NCI-H69 (cell line): ENCODE measurements at places on chromosomes 1 and 21.

DNA sequence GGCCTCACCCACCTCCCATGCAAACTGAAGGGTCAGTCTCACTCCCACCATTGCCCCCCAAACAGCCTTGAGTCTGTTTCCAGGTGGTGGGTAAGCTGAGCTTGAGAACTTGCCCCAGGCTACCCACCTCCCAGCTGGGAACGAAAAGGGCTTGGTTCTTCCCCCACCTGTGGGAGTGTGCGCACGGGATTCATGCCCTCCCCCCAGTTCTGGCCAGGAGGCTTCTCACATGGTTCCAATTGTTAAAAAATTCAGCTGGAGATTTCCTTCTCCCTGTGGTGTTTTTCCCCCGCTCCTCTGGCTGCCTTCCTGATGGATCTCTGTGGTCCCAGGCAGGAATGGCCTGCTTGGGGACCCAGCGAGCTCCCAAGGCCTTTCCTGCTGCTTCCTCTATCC is 81.8 kb upstream of the C21orf91 start:
- DNase-seq: peak; percentile 91

GRCh38 chr1:175443332-175443731 is 250.8 kb upstream of the KIAA0040 start:
- no peak for DNase-seq

GRCh38 chr1:204001166-204001901 is 71.6 kb upstream of the SOX13 start:
- no peak for DNase-seq

DNA sequence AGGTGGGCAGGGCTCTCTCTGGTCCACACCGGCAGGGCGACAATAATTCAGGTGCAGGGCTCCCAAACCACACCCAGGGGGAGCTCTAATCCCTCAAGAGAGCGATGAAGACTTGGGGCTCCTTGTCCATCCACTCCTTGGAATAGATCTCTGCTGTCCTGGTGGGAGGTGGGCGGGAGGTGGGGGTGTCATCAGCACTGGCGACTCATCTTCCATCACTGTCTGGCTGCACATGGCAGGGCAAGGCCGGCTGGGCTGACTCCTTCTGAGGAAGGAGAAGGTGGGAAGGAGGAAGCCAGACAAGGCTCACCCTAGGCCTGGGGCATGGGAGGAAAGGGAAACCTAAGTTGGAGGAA is 29.3 kb downstream of the TNNT2 start:
- DNase-seq: peak; percentile 65

GRCh38 chr1:179447489-179447888 is 81.7 kb downstream of the AXDND1 start:
- peak; percentile 37 for DNase-seq

GRCh38 chr1:112457955-112458354 is 50.8 kb upstream of the WNT2B start:
- DNase-seq: no peak

- no peak for DNase-seq
These were observed 85.4 kb upstream of the KAZN start for GRCh38 chr1:14513111-14513510.
